ENCODE measurements at places on chromosomes 3 and 15.

- DNase-seq = no peak
Observed at GRCh38 chr3:134824791-134825190, 29.7 kb downstream of the EPHB1 start.

GRCh38 chr15:90231028-90232017, 2.4 kb downstream of the CIB1 start:
- peak; percentile 48 for DNase-seq

- no peak for DNase-seq
Observed at GRCh38 chr3:130878464-130878863, 15.4 kb upstream of the ATP2C1 start.

GRCh38 chr3:72343078-72343477, 505.2 kb downstream of the SHQ1 start:
- DNase-seq = no peak

DNA sequence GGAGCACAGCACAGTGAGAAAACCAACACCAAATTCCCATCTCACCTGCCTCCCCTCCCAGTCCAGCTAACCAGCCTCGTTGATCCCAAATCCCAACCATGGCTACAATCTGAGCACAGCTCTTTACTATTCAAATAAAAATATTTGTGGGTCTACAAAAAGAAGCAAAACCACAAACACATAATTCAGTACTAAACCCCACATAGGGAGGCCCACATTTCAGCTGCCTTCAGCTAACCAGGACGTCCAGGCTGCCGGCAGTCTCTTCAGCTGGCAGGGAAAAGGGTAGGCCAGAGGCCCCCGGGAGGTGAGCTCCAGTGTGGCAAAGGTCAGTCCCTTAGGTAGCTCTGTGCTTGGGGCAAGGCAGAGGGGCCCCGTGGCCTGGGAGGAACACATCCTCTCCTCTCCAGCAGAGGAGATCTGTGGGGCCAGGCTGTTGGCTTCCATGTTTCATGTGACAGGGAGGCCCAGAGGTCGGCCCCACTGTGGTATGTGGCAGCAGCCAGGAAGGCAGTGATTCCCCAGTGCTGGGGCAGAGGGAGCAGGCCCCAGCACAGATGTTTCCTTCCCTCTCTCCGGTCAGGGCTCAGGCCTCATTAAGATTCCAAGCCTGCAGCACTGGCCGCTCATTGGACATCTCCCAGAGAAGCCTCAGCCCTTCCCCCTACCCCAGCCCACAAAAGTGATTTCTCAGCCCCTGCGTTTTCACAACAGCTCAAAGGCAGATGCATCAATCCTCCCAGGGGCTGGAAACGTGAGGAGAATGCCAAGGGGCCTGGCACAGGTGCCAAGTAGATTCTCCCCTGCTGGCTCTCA, 381.4 kb downstream of the NTRK3 start:
- DNase-seq = no peak

- DNase-seq = no peak
Observed at GRCh38 chr3:17258823-17259436, 374.2 kb downstream of the PLCL2 start.

DNA sequence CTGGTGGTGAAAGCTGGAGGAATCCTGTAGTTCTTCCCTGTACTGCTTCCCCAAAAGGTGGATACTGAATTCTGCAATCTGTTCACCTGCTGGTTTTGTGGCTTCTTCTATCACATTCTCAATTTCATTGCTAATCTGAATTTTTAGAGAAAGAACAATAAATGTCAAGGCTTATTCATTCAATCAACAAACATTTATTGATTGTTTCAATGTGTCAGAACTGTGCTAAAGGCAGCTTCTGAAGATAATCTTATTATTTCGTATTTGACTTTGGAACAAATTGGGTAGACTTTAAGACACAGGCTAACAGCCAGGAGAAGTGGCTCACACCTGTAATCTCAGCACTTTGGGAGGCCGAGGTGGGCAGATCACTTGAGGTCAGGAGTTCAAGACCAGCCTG, 46.8 kb downstream of the IMPG2 start:
- DNase-seq = no peak

DNA sequence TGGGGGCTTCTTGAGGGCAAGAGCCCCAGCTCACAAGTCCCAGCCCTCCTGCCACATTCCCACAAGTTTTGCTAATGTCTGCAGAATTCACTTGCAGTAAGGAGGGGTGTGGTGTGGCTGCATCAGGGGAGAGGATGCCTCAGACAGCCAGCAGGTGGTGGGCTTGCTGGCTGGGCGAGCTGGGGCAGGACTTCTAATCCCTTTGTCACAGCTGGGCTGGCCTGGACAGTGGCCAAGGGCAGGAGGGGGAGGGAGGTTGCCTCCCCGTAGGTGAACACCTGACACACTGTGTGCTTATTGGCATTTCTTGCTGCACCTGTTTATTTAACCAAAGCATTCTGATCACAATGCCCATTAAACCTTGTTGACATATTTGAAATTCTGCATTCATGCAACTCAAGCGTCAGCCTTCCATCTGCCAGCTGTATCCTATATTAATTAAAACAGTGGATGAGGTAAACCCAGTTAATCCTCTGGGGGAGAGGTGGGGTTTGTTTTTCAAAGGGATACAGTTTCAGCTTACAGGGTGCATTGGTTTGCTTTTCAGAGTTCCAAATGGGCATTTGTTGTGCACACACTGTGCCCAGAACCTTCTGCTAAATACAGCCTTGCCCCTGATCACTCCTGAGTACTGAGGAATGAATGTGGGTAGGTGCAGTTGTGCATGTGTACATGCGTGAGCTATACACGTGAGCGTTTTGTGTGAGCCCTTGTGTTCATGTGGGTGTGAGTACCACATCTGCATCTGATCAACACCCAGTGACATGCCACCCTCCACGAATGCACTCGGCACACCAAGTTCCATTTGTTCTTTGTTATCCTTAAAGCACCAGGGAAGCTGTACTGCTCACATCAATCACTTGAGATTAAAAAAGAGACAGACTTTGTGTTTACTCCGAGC, 268.7 kb downstream of the XXYLT1 start:
- DNase-seq = no peak

- no peak for DNase-seq
Observed at GRCh38 chr15:36080759-36081158, 498.7 kb upstream of the CDIN1 start.

DNA sequence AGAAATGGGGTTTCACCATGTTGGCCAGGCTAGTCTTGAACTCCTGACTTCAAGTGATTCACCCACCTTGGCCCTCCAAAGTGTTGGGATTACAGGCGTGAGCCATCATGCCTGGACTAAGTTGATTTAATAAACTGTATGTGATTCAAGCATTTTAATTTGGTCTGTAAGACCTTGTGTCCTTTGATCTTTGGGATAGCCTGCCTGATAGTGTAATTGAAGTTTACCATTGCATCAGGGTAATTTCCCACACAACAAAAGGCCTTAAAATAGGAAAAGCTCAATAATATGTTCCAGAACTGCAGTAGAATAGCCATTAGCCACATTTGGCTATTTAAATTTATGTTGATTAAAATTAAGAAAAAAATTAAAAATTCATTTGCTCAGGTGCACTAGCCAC, 25.2 kb upstream of the DENND6A start:
- DNase-seq = no peak

GRCh38 chr3:47096959-47097358, 67.0 kb downstream of the SETD2 start:
- no peak for DNase-seq

DNA sequence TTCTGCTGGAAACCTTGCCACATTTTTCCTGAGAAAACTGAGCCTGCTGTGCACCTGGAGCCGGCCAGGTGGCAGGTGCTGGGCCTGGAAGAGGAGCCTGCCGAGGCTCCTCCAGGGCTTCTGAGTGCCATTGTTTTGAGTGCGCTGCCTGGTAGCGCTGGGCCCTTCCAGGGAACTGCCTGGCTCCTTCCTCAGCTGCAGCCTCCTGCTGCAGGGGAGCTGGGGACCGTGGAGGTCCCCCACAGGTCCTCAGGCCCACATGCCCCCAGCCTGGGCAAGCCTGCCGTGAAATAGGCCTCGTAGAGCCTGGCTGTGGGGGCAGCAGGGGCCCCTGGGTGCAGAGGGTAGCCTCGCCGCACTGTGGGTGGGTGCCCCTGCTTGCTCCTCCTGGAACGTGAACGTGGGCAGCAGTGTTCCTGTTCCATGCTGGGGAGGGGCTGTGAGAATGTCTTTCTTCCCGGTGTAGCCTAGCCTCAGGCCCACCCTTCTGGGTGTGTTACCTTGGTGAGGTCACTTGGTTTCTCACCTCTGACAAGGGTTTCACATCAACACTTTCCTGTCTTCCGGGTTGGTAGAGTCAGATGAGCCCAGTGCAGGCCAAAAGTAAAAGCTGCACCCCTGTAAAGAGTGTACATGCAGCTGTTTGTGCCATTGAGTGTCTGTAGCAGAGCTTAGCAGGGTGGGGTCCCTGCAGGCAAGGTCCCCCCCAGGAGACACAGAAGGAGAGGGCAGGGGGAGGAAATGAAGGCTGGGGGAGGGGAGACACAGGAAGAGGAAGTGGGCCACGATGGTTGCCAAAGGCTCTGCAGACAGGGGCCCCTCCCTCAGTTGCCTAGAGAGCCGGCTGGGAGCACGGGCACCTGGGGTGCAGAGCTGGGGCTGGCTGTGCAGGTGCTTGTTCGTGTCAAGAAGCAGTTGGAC, 34.5 kb downstream of the KLF13 start:
- DNase-seq = no peak
